H1 (cell line): ENCODE measurements at places on chromosomes 7 and 10. TPM values are rescaled to one million over a fixed set of nuclear protein-coding genes. Genes with fewer than 3 reads are reported as not detected.

The CDC14C gene
- total RNA-seq: not detected in 2 replicates

The SPDYE2 gene
- total RNA-seq: not detected in 2 replicates

The NODAL gene
- total RNA-seq: 6.3 and 7.3 TPM in 2 replicates

The UNCX gene
- not detected in 2 replicates for total RNA-seq

The MYL10 gene
- total RNA-seq: 0.44 TPM in 1 of 2 replicates, not detected in the other

The LEP gene
- total RNA-seq: not detected in 2 replicates

The GRM3 gene
- 3.4 and 4.2 TPM in 2 replicates for total RNA-seq

The TRIL gene
- 5.5 and 5.8 TPM in 2 replicates for total RNA-seq

The IFRD1 gene
- 50.4 and 50.5 TPM in 2 replicates for total RNA-seq

The CYP26C1 gene
- total RNA-seq: 0.21 and 0.28 TPM in 2 replicates
